ELR (cell line): ENCODE measurements at places on chromosomes 6 and 20.

DNA sequence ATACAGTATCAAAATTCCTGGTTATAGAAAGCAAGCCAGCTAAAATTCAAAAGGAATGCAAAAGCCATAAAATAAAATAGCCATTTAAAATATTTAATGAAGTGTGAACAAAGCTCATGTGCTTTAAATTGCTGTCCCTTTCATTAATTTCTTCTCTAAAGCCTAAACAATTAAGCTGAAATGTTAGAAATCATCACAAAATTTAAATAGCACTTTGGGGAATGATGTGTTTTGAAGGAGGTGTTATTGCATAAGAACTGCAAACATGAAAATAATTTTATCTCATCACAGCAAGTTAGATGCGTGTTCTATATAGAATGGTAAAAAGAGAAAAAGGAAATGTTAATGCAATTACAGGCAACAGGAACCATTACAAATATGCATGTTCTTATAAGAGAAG is 111.0 kb downstream of the RIMS1 start:
- no peak for DNase-seq

DNA sequence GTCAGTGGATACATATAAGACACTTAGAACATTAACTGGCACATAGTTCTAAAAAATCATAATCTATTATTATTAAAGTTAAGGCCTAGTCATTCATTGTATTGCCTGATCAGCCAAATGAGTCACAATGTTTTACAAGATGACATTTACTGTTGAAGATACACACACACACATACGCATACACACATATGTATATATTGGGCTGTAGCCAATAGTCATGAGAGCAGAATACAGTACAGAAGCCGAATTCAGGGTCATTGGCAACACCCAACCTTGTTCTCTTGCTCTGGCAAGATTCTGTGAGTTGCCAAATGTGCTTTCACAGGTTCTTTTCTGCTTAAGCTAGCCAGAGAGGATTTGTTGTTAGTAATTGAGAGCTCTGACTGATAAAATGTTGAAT is 922.8 kb upstream of the MAP3K7 start:
- no peak for DNase-seq

DNA sequence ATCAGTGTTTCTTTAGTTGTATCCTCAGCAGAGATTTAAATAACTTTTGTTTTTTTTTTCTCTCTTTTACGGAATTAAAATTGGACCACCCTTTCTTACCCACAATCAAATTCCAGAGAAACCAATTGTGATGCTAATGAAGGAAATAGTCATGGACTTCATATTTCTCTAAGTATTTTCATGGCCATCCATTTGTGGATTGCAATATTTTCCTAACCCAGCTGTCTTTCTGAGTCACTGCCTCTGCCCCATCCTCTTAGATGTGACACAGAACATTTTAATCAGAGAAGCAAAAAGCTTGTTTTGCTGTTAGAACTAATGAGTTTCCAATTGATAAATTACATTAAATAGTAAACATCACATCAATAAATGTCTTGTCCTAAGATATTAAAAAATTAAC is 405.5 kb upstream of the ADGRB3 start:
- no peak for DNase-seq

DNA sequence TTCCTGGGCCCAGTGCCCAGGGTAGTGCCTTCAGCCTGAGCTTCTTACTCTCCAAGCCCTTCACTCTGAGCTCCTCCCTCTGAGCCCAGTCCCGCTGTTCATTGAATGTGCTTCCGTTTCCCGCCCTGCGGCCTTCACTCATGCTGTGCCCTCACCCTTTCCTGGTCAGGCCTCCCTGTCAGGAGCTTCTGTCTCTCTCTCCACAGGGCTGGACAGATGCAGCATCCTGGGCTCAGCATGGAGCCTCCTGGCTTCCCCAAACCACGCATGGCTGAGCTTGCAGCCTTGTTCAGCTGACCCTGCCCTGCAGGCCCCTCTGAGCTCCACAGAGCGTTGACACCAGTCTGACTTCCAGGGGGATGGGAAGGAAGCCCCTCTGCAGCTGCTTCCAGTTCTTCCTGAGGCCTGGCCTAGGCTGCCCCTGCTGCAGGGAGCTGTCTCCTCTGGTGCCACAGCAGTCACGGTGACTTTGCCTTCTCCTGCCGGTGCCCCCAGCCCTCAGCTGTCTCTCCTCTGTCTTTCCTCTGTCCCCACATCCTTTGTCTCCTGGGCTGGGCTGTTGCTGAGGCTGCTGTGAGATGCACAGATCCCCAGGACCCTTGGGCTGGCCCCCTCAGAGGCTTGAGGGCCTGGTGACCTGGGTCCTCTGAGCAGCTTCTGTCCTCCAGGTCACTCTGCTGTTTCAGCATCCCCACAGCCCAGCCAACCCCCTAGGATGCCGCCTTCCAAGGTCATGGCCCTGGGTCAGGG is 7.9 kb upstream of the MYT1 start:
- no peak for DNase-seq

GRCh38 chr6:129661536-129662405 is 48.2 kb downstream of the ARHGAP18 start:
- DNase-seq = no peak

DNA sequence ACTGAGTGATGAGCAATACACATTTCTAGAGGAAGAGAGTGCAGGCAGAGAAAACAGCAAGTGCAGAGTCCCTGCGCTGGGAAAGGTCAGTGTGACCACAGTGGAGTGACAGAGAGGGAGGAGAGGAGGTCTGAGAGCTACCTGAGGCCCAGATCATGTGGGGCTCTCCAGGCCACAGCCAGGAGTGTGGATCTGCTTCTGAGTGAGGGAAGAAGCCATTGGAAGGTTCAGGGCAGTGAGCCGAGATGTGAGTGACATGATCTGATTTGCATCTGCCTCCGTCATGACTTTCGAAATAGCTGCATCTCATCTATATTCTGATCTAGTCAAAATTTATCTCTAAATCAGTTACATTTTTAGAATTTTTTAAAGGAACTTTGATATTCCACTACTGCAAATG is 367.1 kb downstream of the PREX1 start:
- no peak for DNase-seq
